ENCODE measurements at places on chromosomes 16 and 17.

DNA sequence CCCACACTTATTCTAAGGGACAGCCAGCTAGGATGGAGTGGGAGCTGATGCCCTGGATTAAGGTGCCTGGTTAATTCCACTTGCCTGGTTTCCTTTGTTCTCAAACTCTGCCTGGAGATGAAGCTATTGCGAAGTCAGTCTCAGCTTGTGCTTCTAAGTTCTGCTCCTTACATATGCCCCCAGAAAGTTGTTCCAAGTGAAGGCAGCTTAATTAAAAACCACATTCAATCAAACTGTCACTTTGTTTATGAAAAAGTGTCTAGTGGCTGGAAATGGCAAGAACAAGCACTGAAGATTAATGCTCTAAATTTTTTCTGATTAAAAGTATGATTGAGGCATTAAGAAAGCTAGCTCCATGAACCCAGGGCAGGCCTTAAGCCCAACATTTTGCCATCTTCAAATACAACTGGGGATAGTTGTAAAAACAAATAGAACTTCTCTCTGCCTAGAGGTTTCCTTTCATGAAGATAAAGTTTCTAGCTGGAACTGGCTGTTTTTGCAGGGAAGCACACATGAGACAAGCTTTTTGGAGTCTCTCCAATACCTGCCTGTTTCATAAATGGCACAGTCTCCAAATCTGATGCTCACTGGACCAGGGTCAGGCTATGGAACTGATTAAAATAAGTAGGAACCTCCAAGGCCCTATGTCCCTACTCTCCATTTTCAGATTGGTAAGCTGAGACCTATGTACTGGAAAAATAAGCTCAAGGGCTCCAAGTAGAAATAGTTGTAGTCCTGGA is 100.9 kb downstream of the GRIN2A start:
- no peak for DNase-seq

- peak; percentile 41 for DNase-seq
These were observed 79.6 kb upstream of the TEKT1 start for GRCh38 chr17:6910987-6911603.

DNA sequence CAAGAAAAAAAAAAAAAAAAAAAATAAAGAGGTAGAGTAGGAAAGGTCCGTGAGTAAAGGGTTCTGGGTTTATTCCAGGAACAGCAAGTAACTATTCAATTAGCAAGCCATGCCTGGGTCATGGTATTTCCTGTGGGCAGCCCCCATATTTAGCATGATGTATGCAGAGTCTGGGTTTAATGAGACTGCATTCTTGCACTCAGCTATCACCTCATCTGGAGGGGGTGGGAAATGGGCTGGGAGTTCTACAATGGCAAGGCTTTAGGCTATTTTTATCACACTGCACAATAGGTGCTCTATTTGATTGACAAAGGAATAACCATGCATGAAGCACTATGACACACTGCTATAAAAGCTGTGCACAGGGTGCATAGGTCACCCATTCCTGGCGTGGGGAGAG is 104.0 kb upstream of the CCL2 start:
- no peak for DNase-seq

- no peak for DNase-seq
These were observed 15.1 kb downstream of the NOD2 start for GRCh38 chr16:50708373-50709060.

- DNase-seq: no peak
These were observed 11.3 kb downstream of the ASGR1 start for GRCh38 chr17:7167832-7168231.

DNA sequence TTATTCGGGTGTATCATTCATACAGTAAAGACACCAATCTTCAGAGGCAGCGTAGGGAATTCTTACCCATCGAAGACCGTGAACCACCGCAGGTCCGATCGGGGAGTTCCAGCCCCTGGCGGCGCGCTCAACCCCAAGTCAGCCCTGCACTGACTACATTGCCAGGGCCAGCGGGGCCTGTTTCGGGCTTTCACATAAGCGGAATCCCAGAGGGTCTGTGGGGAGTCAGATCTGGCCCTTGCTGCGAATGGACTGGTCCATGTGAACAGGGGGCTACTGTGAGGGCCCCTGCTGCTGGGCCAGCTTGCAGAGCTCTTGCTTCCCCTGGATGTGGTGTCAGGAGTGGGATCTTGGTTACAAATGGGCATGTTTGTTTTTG is 7.6 kb downstream of the PDE6G start:
- no peak for DNase-seq

GRCh38 chr16:23914946-23915530 is 79.3 kb downstream of the PRKCB start:
- no peak for DNase-seq

- DNase-seq: no peak
These were observed 17.5 kb downstream of the MARCHF10 start for GRCh38 chr17:62790564-62790986.

DNA sequence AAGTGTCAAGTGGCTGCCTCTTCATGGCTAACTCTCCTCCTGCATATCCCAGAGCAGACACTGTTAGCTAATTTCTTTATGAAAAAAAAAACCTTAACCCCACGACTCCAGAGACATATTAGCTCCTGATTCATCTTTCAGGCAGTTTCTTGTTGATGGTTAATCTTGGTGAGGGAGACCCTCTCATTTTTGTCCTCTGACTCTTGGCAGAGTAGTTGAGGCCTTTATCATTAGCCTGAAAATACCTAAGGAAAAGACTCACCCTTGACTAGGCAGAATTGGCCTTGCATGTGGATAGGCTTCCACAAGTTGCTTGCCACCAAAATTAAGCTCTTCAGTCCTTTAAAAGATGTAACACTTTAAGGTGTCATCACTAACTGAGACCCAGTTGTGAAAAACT is 4.0 kb downstream of the CRYBA1 start:
- DNase-seq: no peak

DNA sequence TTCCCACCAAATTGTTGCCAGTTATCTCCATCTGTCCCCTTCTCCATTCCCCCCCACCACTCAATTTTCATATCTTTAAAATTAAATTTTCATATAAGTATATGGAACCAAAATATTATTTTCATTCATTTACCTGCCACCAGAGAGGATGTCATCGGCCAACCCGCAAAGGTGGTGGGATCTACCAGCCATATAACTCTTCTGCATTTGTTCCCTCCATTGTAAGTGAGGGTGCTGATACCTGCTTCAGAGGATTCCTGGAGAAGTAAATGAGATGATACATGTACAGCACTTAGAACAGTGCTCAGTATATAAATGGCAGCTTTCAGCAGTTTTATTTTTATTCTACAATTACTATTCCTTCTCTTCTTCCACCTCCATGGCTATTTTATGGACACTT is 15.0 kb downstream of the HLF start:
- no peak for DNase-seq

DNA sequence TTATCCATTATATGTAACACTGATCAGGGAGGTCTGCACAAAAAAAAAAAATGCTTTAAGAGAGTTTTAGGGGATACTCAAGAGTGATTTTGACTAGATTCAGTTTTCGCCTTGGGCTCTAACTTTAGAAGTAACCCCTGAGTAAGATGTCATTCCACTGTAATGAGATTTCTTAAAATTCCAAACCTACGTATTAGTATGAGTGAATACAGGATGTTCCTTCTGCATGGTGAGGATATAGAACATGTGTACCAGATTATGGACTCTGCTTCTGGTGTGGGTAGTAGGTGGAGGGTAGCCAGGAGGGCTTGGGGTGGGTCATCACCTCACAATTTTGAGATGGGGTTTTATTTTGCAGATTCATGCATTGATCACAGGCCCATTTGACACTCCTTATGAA is 4.3 kb downstream of the UBE2Z start:
- no peak for DNase-seq

- no peak for DNase-seq
These were observed 16.7 kb downstream of the LLGL2 start for GRCh38 chr17:75542229-75542628.

GRCh38 chr17:71649941-71650350 is 470.9 kb upstream of the SOX9 start:
- no peak for DNase-seq

- DNase-seq: no peak
These were observed 2.0 kb upstream of the ABCC3 start for GRCh38 chr17:50632637-50633036.

- no peak for DNase-seq
These were observed 5.8 kb upstream of the SOCS3 start for GRCh38 chr17:78365561-78366108.

GRCh38 chr16:80309178-80309577 is 231.6 kb upstream of the DYNLRB2 start:
- no peak for DNase-seq

DNA sequence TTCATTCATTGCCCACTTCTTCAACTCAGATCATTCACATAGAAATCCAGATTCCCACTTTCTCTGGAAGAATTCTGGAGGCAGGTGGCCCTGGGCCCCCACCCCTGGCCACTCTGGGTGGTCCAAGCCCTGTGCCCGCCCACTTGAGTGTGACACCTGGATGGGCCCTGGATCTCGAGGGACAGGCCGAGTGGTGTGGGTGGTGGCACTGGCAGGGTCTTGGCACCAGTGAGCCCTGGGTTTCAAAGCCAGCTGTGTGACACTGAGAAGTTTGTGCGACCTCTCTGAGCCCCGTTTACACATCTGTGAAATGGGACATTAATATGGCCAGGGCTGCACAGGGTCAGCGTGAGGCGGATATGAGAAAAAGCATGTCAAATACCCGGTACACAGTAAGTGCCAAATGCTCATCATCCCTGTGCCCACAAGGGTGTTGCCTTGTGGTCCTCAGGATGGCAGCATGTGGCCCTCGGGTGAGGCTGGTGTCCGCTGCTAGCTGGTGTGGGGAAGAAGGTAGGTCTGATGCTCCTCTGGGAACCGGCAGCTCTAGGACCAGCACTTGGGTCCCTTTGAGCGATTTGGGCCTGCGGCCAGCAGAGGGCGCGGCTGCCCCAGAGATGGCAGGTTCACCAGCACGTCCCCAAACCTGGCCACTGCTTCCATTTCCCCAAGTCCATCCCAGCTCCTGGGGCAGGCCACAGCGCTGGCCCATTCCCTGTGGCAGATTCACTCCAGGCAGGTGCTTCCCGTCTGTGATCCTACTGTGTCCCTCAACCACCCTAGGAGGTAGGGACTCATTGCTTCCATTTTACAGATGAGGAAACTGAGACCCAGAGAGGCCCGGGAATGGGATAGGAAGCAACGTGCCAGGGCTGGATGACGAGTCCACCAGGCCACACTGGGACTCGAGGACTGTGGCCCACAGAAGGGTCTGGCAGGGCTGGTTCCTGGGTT is 3.6 kb downstream of the OSGIN1 start:
- peak; percentile 54 for DNase-seq

- DNase-seq: no peak
These were observed 66.2 kb downstream of the TMEM132E start for GRCh38 chr17:34645594-34645993.

DNA sequence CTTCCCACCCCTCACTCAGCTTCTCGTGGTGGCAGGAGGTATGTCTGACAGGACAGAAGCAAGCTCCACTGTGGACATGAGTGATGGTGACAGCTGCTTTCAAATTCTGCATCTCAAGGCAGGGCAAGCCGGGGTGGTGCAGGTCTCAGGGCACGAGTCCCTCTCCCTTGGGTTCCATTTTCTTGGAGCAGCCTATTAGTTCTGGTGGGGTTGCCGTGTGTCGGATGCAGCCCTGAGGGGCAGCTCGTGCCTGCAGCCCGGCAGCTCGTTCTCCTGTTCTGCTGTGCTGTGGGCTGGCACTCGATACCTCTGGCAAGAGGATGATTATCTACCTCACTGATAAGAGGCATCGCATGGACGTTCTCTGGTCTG is 16.5 kb upstream of the CLEC18C start:
- DNase-seq: no peak

DNA sequence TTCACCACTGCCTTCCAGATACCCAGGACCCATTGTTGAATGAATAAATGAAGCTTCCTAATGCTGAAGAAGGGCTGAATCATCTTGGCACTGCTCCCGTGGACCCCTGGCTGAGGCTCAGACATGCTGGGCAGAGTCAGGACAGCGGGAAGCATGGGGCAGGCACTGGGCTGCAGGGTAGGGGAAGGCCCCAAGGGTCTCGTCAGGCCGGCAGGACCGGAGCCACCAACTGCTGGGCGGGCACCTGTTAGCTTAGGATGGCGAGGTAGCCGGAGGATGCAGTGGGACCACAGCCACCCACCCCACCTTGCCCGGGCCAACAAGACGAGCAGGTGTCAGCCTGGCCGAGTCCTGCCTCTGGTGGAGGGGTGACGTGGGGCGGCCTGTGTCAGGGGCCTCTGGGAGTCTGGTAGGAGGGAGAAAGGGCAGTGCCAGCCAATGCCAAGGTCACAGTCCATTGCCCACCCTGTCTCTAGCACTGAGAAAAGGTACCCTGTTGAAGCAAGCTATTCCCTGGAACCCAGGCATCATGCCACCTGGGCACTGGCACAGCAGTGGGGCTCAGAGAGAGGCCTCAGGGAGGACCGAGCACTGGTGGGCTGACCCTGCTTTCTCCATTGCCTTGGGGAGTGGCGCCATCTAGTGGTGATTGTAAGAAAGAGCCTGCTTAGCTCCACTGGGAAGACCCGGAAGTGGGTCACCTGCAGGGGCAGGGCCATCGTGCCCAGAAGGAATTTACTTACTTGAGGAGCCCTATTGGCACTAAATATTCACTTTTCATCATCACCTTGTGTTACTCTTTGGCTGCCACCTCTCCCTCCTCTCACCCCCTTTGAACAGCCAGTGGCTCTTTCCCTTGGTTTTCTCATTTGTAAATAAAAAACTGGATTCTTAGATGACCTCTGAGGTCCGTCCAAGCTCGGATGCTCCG is 3.0 kb upstream of the DLX3 start:
- DNase-seq: peak; percentile 82

GRCh38 chr17:17947966-17948365 is 24.2 kb downstream of the TOM1L2 start:
- no peak for DNase-seq

GRCh38 chr17:9169116-9169515 is 147.8 kb downstream of the NTN1 start:
- no peak for DNase-seq

DNA sequence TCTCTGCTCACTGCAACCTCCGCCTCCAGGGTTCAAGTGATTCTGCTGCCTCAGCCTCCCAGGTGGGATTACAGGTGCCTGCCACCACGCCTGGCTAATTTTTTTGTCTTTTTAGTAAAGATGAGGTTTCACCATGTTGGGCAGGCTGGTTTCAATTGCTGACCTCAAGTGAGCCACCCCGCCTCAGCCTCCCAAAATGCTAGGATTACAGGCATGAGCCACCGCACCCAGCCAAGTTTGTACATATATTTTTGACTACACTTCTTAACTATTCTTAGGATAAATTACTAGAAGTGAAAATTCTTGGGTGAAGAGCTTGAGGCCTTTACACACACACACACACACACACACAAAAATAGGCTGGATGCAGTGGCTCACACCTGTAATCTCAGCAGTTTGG is 1.4 kb upstream of the ITGAM start:
- no peak for DNase-seq

- no peak for DNase-seq
These were observed 198.4 kb downstream of the SHISA9 start for GRCh38 chr16:13099822-13100221.

DNA sequence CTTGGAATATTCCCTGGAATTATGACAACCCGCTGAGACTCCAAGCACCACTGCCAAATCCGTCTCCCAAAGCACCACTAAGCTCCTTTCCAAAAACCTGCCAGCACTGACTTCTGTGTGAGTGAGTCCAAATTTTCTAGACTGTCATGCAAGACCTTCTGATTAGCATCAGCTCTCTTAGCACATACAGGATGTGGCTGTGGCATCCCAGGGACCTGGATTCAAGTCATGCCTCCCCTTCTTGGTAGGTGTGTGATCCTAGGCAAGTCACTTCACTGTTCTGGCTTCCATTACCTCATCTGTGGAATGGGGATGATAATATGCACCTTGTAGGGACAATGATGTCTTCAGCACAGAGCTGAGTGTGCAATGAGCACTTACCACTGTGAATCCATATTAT is 38.3 kb upstream of the USP7 start:
- DNase-seq: no peak
